ENCODE measurements at places on chromosomes 6 and 20.

- no peak for DNase-seq
Observed at GRCh38 chr6:143276436-143276835, 174.1 kb downstream of the ADAT2 start.

- DNase-seq = no peak
Observed at GRCh38 chr6:12955956-12956355, 239.4 kb downstream of the PHACTR1 start.

GRCh38 chr6:33607784-33608161 is 13.3 kb upstream of the ITPR3 start:
- DNase-seq = no peak

- no peak for DNase-seq
Observed at GRCh38 chr6:126293891-126294524, 45.9 kb upstream of the CENPW start.

- DNase-seq = no peak
Observed at GRCh38 chr20:61417221-61417941, 165.3 kb downstream of the CDH4 start.

- no peak for DNase-seq
Observed at GRCh38 chr20:31550099-31550498, 35.9 kb downstream of the HM13 start.

GRCh38 chr20:40390654-40391053 is 298.4 kb downstream of the MAFB start:
- DNase-seq = no peak

GRCh38 chr6:166556863-166557322 is 29.6 kb downstream of the RAMACL start:
- peak; percentile 98 for DNase-seq

DNA sequence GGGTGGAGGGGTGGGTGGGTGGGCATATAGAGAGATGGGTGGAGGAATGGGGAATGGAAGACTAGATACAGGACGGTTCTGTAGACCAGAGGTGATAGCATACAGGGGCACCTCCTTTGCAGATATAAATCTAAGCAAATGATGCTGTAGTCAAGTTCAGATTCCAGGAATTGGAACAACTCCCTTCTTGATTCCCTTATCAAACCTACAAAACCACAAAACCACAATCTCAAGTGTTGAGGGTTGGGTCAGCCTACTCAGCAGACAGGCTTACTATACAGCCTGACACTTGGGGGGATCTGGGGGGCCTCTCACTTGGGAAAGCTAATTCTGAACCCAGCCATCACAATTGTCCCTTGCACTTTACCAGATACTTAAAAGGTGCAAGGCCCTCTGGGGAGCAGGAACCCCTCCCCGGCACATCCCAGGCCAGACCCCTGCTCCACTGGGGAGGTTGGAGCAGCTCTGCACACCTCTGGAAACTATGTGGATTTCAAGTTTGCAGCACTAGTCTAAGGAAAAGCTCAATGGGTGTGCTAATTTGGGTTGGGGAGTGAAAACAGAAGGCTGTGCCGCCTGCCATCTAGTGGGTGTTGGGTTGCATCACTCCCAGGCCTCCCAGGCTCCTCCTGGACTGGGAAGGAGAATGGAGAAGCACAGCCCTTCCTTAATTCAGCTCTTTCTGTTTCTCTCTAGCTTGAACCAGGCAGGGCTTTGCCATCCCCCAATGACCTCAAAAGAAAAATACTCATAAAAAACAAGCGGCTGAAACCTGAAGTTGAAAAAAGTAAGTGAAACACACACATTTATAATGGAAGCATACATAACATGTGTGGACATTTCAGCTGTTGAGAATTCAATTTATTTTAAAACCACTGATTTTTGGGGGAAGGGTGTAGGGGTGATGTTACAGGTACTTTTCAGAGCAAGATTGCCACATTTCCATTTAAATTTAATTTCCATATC is 121.2 kb upstream of the LAMP5 start:
- peak; percentile 32 for DNase-seq

- no peak for DNase-seq
Observed at GRCh38 chr20:47273591-47274235, 82.8 kb downstream of the ZMYND8 start.

DNA sequence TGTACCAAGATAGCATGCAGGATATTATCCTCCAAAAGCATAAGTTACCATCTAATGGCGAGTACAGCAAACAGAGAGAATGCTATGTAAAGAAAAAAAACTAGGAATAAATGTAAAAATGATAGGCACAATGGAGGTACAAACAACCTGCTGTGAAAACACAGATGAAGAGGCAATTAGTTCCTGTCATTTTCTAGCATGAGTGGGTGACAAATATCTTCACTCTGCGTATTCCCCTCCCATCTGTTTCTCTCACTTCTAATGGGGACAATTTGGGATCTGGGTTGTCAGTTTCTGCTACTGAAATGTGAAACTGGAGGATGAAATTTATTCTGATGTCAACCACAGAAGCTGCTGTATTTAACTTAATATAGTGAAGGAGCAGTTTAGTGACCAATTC is 11.7 kb upstream of the PTPRK start:
- DNase-seq = no peak

- no peak for DNase-seq
Observed at GRCh38 chr6:36577301-36577700, 16.9 kb upstream of the SRSF3 start.

- DNase-seq = no peak
Observed at GRCh38 chr6:144193181-144193580, 42.9 kb downstream of the STX11 start.

DNA sequence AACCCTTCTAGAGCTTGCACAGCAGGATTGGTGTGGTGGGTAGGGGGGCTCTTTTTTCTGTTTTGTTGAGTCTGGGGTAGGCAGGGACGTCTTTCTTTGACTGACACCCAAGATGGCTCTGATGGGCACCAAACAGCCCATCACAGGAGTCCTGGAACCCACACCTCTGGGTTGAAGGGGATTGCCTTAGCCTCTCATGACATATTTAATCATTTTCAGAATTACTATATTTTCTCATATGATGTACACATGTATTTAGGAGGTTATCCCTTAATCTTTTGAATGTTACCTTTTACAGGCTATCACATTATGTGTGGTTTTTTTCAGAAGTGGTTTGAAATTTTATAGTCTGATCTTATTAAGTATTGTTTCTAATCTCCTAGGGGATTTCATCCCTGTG is 64.6 kb downstream of the RPP40 start:
- no peak for DNase-seq

DNA sequence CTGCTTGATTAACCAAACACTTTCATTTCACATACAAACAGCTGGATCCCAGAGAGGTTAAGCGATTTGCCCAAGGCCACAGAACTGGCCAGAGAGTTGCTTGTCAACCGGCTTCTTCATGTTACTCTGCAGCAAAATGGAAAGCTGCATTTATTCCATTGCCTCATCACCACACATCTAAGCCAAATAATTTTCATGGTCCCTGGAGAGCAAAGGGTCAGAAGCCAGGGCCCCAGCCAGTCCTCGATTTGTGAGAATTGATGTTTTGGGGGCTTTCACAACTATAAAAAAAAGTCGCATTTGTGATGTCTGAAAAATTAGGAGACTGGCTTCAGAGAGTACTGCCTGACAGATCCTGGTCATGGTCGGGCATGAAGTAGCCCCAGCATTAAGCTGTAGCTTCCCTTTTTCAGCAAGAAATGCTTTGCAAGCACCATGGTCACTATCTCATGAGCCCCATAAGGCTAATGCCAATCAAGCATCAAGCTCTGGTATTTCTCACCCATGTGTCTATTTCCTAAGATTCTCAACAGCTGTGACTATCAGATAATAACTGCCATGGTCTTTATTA is 95.8 kb downstream of the BANF2 start:
- DNase-seq = no peak

DNA sequence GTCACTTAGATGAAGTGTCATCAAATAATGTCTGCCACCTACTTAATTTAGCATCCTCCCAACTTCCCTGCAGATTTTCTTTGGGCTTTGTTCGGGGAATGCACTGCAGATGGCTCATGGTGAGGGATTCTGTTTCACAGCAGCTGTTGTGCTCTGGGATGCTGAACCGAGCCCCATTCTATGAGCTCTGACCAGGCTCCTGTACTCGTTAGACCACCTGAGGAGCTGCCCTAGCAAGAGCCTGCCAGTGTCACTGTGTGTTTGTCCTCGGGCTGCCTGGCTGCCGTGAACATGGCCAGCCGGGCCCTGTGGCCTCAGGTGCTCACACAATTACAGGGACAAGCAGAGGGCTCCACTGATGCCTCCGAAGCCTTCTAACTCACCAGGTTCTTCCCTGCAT is 238.8 kb upstream of the ECI2 start:
- DNase-seq = no peak

- no peak for DNase-seq
Observed at GRCh38 chr6:168367285-168367751, 47.7 kb upstream of the DACT2 start.

GRCh38 chr20:38658879-38659596 is 57.4 kb downstream of the ARHGAP40 start:
- no peak for DNase-seq

DNA sequence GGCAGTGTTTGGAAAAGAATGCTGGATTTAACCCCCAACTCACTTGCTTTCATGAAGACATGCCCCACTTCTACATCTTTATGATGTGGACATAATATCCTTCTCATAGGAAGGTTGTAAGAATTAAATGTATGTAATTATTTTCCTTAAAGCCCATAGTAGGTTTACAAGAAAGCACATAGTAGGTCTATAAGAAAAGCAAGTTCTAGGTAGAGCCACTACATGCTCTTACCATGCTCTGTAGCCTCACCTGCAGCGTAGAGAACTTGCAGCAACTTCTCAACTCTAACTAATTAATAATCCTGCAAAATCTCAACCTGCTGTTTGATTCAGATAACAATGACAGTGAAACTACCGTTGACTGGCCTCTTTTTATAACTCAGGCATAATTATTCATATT is 288.4 kb downstream of the TSHZ2 start:
- no peak for DNase-seq

Measured in LNCaP clone FGC (cell line).